ENCODE measurements at places on chromosomes 1 and 21.

DNA sequence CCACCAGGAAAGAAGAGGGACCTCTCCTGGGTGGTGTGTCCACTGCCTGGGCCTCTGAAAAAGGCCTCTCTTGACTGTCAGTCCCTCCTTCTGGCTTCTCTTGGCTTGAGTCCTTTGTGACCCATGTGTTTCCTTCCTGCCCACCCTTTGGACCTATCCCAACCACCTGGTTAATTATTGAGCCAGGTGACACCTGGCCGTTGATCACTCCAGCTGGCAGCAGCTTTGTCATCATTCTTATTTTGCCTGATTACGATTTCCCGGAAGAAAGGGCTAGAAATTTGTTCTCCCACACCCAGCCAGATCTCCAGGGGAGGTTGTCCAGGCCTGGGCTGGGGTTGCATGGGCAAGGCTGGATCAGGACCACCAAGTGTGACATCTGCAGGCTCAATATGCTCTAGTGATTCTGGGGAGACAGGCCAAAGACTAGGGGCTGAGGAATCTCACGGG lies 24.8 kb downstream of the CSF1 start:
- DNase-seq = no peak

DNA sequence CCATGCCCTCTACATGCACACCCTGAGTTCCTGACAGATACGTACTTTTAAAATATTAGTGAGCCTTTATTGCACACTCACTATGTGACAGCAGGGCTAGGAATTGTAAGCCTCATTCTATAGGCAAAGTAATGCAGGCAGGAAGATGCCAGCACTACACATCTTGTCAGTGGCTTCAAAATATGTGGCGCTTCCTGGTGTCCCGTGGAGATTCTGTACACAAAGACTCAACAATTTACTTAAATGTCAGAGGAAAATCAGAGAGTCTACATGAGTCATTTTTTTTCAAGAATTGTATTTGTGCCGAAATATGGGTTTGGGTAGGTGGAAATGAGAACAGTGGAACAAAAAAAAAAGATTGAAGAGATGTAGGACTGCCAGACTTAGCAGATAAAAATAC lies 27.6 kb downstream of the RNASEL start:
- no peak for DNase-seq

DNA sequence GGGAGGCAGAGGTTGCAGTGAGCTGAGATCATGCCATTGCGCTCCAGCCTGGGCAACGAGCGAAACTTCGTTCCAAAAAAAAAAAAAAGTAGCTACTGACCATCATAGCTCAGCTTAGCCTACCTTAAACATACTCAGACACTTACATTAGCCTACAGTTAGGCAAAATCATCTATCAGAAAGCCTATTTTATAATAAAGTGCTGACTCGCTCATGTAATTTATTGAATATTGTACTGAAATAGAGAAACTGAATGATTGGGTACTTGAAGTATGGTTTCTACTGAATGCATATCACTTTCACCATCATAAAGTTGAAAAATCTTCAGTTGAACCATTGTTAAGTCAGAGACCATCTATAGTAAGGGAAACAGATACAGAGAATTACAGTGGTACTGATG lies 93.9 kb upstream of the BMP8A start:
- DNase-seq = no peak

DNA sequence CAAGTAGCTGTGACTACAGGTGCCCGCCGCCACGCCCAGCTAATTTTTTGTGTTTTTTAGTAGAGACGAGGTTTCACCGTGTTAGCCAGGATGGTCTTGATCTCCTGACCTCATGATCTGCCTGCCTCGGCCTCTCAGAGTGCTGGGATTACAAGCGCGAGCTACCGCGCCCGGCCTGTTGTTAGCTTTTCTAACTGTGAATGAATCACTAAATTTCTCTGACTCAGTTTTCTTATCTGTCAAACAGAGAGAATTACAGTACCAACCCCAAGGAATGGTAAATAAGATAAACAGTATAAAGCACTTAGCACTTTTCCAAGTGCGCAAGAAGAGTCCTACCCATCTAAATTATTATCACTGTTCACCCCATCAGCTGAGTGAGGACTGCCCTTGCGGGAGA lies 193.6 kb downstream of the VAV3 start:
- DNase-seq = no peak

- DNase-seq = peak; percentile 47
Observed at GRCh38 chr1:229342656-229343569, at the start of gene CCSAP. Gene CCSAP (minus strand): TSS chr1:229343047. CDS start chr1:229342465, 582 bp downstream.

- peak; percentile 88 for DNase-seq
Observed at GRCh38 chr1:35707601-35708440, 10.9 kb downstream of the C1orf216 start.

GRCh38 chr1:205245096-205245495 lies 17.4 kb downstream of the TMCC2 start:
- no peak for DNase-seq

- no peak for DNase-seq
Observed at GRCh38 chr1:113042285-113043143, 30.5 kb upstream of the LRIG2 start.
